Right atrium auricular region (tissue), 2 donors: ENCODE measurements at places on chromosomes 4 and X.
A peak's percentile ranks its signal among the peaks of the same experiment; 100 is the strongest.

DNA sequence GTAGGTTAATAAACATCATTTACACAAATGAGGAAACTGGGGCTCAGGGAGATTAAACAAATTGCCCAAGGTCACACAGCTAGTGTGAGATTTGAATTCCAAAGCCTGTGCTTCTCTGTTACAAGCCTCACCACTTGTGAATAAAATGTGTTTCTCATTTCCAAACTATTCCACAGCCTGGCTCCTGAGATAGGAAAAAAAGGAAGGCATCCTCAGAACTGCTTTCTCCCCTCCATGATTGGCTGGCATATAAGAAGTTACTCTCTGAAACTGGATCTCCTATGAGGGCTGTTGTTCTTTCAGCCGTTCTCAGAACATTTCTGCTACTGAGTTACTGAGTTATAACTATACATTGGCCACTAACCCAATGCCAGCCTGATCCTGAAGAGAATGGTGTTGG lies 237.9 kb downstream of the MAML3 start:
- no peaks in the 10 kb centered on the region for H3K27me3 ChIP-seq
- H3K27ac ChIP-seq = peak overlapping the region; percentile 86
- DNase-seq = no peak
- H3K4me3 ChIP-seq = no peak overlapping the region
- peaks cover 71% of the 10 kb centered on the region for H3K4me1 ChIP-seq
- no peaks in the 10 kb centered on the region for H3K36me3 ChIP-seq

GRCh38 chrX:30150196-30150895 lies 65.0 kb upstream of the MAGEB2 start:
- no peak overlapping the region for H3K27ac ChIP-seq
- no peaks in the 10 kb centered on the region for H3K27me3 ChIP-seq
- no peak for DNase-seq
- no peak overlapping the region for H3K4me3 ChIP-seq

DNA sequence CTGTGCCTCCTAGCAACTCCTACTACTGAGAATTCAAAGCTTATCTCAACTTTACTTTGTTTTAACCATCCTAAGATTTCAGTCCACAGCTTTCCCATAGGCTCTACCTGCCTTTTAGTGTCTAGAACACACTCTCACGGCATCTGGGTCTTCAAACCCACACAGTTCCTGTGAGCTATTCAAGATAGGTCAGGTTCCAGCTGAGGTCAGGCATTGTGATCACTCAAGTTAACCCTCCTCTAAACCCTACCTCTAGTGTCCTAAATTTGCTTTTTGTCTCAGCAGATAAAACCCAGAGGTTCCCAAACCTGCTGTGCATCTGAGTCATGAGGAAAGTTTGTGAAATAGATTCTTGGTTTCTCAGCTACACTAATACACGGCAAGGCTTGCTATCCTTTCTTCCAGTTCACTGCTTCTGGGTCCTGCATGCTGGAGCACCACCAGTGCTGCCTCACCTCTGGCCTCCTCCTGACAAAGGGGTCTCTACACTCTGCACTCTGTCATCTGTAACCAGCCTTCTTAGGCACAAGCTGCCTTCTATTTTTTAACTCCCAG lies 324.6 kb upstream of the MAGEB2 start:
- no peaks in the 10 kb centered on the region for H3K4me1 ChIP-seq
- H3K27ac ChIP-seq = no peak overlapping the region
- H3K27me3 ChIP-seq = no peaks in the 10 kb centered on the region
- no peak for DNase-seq
- no peaks in the 10 kb centered on the region for H3K36me3 ChIP-seq

- no peak overlapping the region for H3K4me3 ChIP-seq
- H3K27ac ChIP-seq = no peak overlapping the region
- DNase-seq = no peak
- no peaks in the 10 kb centered on the region for H3K27me3 ChIP-seq
- no peaks in the 10 kb centered on the region for H3K36me3 ChIP-seq
These were observed 5.1 kb downstream of the STARD8 start for GRCh38 chrX:68652326-68653170.
